Esophagus (tissue), 2 donors: ENCODE measurements at places on chromosomes 6 and 20. TPM values are rescaled to one million over a fixed set of nuclear protein-coding genes. Genes with fewer than 3 reads are reported as not detected.

The COL12A1 gene
- polyA plus RNA-seq = 9.5 TPM

The ENPP3 gene
- polyA plus RNA-seq = 0.07 TPM

The HLA-A gene
- polyA plus RNA-seq = 259 TPM

The CDH26 gene
- polyA plus RNA-seq = 3.8 TPM

The TMEM244 gene
- polyA plus RNA-seq = not detected

The KCNG1 gene
- polyA plus RNA-seq = 15.3 TPM

The STMND1 gene
- polyA plus RNA-seq = 0.53 TPM

The ATF6B gene
- 60.2 TPM for polyA plus RNA-seq

The WFDC2 gene
- polyA plus RNA-seq = 3.3 TPM

The PPDPF gene
- 1,105 TPM for polyA plus RNA-seq

The BHLHE23 gene
- not detected for polyA plus RNA-seq

The SFT2D1 gene
- 37.3 TPM for polyA plus RNA-seq

The PSORS1C2 gene
- polyA plus RNA-seq = 0.81 TPM

The RNF182 gene
- 0.08 TPM for polyA plus RNA-seq

The TRIM10 gene
- polyA plus RNA-seq = not detected

The SMLR1 gene
- not detected for polyA plus RNA-seq

The GJA1 gene
- 76.7 TPM for polyA plus RNA-seq

The TREML2 gene
- polyA plus RNA-seq = not detected

The SHLD1 gene
- 4.9 TPM for polyA plus RNA-seq

The BANF2 gene
- not detected for polyA plus RNA-seq

The HCRTR2 gene
- polyA plus RNA-seq = not detected

The HELZ2 gene
- 8.3 TPM for polyA plus RNA-seq

The ZNF184 gene
- polyA plus RNA-seq = 1.3 TPM

The SRXN1 gene
- 41.0 TPM for polyA plus RNA-seq

The FNDC11 gene
- polyA plus RNA-seq = 0.07 TPM

The DCDC2 gene
- under 0.01 TPM for polyA plus RNA-seq

The PDYN gene
- not detected for polyA plus RNA-seq

The LCA5 gene
- 0.73 TPM for polyA plus RNA-seq

The LGSN gene
- not detected for polyA plus RNA-seq

The NRM gene
- polyA plus RNA-seq = 15.4 TPM

The C6orf163 gene
- polyA plus RNA-seq = 0.16 TPM

The RCAN2 gene
- polyA plus RNA-seq = 2.1 TPM

The MAPK13 gene
- 53.3 TPM for polyA plus RNA-seq

The FBXO30 gene
- polyA plus RNA-seq = 4.8 TPM

The TUBB2A gene
- polyA plus RNA-seq = 23.3 TPM

The MMP24 gene
- 0.10 TPM for polyA plus RNA-seq

The TREM2 gene
- 0.49 TPM for polyA plus RNA-seq

The RBM38 gene
- 10.9 TPM for polyA plus RNA-seq

The ZNF341 gene
- 2.6 TPM for polyA plus RNA-seq
